ENCODE measurements at places on chromosomes 4 and X.

- DNase-seq = no peak
- peaks cover 3% of the 10 kb centered on the region for H3K27me3 ChIP-seq
- H3K36me3 ChIP-seq = no peaks in the 10 kb centered on the region
- H3K4me3 ChIP-seq = no peak overlapping the region
Observed at GRCh38 chr4:158006990-158007389, 165.8 kb downstream of the GASK1B start.

- no peaks in the 10 kb centered on the region for H3K36me3 ChIP-seq
- peaks cover 2% of the 10 kb centered on the region for H3K4me1 ChIP-seq
- peak; percentile 3 for DNase-seq
- H3K4me3 ChIP-seq = no peak overlapping the region
Observed at GRCh38 chr4:183905593-183906488, 734 bp downstream of the STOX2 start.

DNA sequence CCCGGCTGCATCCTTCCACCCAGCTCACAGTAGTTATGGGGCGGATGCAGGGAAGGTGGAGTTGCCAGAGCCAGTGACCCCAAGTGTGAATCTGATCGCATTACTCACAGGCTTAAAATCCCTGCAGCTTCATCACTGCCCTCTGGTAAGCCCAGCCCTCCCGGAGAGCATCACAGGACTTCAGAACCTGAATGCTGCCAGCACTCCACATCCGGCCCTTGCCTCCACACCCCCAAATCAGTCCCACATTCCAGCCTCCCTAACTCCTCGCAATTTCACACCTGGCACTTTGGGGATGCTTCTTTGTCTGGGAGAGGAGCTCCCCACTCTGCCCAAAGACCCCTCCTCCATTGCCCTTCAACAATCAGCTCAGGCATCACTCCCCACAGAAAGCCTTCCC lies 15.6 kb downstream of the RASL11B start:
- H3K27ac ChIP-seq = no peak overlapping the region
- no peak overlapping the region for H3K4me3 ChIP-seq
- peaks cover 4% of the 10 kb centered on the region for H3K4me1 ChIP-seq
- H3K36me3 ChIP-seq = peaks cover 15% of the 10 kb centered on the region
- no peaks in the 10 kb centered on the region for H3K27me3 ChIP-seq
- DNase-seq = no peak

DNA sequence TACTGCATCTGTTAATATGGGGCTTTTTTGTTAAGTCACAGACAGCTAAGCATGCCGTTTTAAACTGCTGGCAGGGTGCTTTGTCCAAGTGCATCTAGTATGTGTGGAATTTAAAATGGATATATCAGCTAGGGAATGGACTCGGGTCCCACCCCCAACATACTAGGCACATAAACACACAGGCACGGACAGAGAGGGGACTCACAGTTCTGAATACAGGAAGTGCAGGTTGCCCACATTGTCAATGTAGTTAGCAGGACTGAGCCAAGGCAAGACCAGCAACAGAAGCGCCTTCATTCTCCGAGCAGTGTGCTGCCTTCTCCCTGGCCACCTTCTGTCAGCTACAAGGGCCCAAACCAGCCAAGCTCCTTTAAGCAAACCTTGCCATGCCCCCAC lies 33.6 kb downstream of the LNX1 start:
- H3K4me3 ChIP-seq = no peak overlapping the region
- H3K36me3 ChIP-seq = no peaks in the 10 kb centered on the region
- H3K4me1 ChIP-seq = no peaks in the 10 kb centered on the region
- no peaks in the 10 kb centered on the region for H3K27me3 ChIP-seq
- no peak for DNase-seq

- no peak overlapping the region for H3K4me3 ChIP-seq
- no peaks in the 10 kb centered on the region for H3K36me3 ChIP-seq
- H3K27me3 ChIP-seq = peaks cover 3% of the 10 kb centered on the region
- no peaks in the 10 kb centered on the region for H3K4me1 ChIP-seq
- no peak overlapping the region for H3K27ac ChIP-seq
Observed at GRCh38 chr4:149168645-149169044, 647.0 kb downstream of the IQCM start.

DNA sequence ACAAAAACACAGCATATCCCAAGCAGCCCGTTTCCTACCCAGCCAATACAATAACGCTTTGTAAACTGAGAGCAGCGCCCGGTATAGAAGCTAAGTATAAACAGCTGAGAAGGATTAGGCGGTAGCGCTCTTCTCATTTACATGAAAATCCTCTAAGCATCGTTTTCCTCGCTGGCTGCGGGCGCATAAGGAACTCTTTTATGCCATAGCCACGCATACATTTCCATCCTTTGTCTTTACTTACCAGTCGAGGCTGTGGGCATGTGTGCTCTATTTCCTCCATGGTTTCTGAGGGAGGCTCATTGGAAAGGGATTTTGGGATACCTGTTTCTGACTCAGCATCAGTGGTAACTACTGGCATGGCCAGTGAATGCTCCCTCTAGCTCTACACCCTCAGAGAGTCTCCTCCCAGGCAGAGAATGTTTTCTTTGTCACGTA lies 383 bp downstream of the PCYT1B start:
- no peak overlapping the region for H3K27ac ChIP-seq
- peaks cover 19% of the 10 kb centered on the region for H3K27me3 ChIP-seq
- no peaks in the 10 kb centered on the region for H3K36me3 ChIP-seq
- peak overlapping the region; percentile 67 for H3K4me3 ChIP-seq
- peaks cover 15% of the 10 kb centered on the region for H3K4me1 ChIP-seq

- H3K27me3 ChIP-seq = peaks cover 2% of the 10 kb centered on the region
- no peak overlapping the region for H3K27ac ChIP-seq
- no peak for DNase-seq
- no peaks in the 10 kb centered on the region for H3K36me3 ChIP-seq
Observed at GRCh38 chr4:152686452-152687013, 6.7 kb upstream of the TMEM154 start.

DNA sequence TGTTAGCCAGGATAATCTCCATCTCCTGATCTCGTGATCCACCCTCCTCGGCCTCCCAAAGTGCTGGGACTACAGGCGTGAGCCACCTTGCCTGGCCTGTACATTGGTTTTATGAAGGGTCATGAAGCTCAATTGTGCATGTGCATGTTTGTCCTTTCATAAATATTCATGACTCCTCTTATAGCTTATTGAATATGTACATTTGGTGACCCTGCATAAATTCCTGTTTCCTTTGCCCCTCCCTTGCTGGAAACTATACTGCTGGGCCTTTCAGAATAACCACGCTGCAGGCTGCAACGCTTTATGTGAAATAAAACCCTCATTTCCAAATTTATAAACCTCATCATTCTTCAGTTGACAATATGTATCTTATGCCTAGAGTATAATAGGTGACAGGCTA lies 978.0 kb upstream of the LCORL start:
- no peaks in the 10 kb centered on the region for H3K27me3 ChIP-seq
- no peaks in the 10 kb centered on the region for H3K4me1 ChIP-seq
- no peaks in the 10 kb centered on the region for H3K36me3 ChIP-seq
- no peak overlapping the region for H3K4me3 ChIP-seq
- H3K27ac ChIP-seq = no peak overlapping the region

DNA sequence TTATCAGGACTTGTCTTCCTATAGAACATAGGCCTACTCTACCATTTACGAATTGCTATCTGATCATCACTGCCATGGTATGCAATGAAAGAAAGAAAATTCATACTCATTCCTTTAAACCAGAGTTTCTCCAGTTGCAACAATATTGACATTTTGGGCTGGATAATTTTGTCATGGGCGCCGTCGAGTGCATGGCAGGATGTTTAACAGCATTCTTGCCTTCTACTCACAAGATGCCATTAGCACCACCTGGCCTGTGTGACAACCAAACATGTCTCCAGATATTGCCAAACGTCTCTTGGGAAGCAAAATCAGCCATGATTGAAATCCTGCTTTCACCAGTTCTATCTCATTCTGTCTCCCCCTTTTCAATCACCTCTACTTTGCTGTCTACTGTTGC lies 63.6 kb upstream of the ARHGAP24 start:
- H3K4me1 ChIP-seq = no peaks in the 10 kb centered on the region
- H3K4me3 ChIP-seq = no peak overlapping the region
- no peak for DNase-seq

- H3K36me3 ChIP-seq = no peaks in the 10 kb centered on the region
- no peak for DNase-seq
- H3K4me1 ChIP-seq = no peaks in the 10 kb centered on the region
- no peak overlapping the region for H3K4me3 ChIP-seq
- no peak overlapping the region for H3K27ac ChIP-seq
Observed at GRCh38 chrX:1002611-1003010, 209.8 kb downstream of the CRLF2 start.

DNA sequence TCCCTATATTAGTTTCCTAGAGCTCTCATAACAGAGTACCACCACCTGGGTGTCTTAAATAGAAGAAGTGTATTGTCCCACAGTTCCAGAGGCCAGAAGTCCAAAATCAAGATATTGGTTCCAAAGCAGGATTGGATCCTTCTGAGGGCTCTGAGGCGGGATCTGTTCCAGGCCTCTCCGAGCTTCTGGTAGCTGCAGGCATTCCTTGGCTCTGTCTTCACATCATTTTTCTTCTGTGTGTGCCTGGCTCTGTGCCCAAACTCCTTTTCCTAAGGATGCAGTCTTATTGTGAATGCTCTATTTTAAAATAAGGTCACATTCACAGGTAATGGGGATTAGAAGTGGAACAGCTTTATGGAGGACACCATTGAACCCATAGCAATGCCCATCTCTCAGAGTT lies 253.7 kb upstream of the TAPT1 start:
- no peaks in the 10 kb centered on the region for H3K4me1 ChIP-seq
- no peak for DNase-seq
- no peaks in the 10 kb centered on the region for H3K36me3 ChIP-seq
- no peak overlapping the region for H3K4me3 ChIP-seq
- no peaks in the 10 kb centered on the region for H3K27me3 ChIP-seq

DNA sequence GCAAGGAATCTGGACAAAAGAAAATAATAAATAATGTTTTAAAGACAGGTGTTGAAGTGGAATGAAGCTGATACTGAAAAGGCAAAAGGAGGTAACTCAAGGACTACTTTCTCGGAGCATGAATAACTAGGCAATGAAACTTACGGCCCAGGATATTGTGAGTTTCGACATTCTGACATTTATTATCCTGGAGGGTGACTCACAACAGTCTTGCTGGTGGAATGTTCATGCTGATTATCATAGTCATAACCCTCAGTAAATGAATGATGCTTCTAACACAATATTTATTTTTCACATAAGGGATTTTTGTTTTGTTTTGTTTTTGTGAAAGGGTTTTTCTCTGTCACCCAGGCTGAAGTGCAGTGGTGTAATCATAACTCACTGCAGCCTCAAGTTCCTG lies 147.0 kb upstream of the HPGD start:
- no peak overlapping the region for H3K4me3 ChIP-seq
- H3K4me1 ChIP-seq = no peaks in the 10 kb centered on the region
- no peaks in the 10 kb centered on the region for H3K36me3 ChIP-seq
- H3K27ac ChIP-seq = no peak overlapping the region
- peaks cover 1% of the 10 kb centered on the region for H3K27me3 ChIP-seq

- no peaks in the 10 kb centered on the region for H3K4me1 ChIP-seq
- no peaks in the 10 kb centered on the region for H3K36me3 ChIP-seq
- DNase-seq = no peak
- no peak overlapping the region for H3K4me3 ChIP-seq
- H3K27me3 ChIP-seq = no peaks in the 10 kb centered on the region
Observed at GRCh38 chr4:124948976-124949597, 236.6 kb upstream of the ANKRD50 start.

GRCh38 chr4:149269835-149270234 lies 545.8 kb downstream of the IQCM start:
- no peaks in the 10 kb centered on the region for H3K4me1 ChIP-seq
- DNase-seq = no peak
- no peaks in the 10 kb centered on the region for H3K36me3 ChIP-seq

DNA sequence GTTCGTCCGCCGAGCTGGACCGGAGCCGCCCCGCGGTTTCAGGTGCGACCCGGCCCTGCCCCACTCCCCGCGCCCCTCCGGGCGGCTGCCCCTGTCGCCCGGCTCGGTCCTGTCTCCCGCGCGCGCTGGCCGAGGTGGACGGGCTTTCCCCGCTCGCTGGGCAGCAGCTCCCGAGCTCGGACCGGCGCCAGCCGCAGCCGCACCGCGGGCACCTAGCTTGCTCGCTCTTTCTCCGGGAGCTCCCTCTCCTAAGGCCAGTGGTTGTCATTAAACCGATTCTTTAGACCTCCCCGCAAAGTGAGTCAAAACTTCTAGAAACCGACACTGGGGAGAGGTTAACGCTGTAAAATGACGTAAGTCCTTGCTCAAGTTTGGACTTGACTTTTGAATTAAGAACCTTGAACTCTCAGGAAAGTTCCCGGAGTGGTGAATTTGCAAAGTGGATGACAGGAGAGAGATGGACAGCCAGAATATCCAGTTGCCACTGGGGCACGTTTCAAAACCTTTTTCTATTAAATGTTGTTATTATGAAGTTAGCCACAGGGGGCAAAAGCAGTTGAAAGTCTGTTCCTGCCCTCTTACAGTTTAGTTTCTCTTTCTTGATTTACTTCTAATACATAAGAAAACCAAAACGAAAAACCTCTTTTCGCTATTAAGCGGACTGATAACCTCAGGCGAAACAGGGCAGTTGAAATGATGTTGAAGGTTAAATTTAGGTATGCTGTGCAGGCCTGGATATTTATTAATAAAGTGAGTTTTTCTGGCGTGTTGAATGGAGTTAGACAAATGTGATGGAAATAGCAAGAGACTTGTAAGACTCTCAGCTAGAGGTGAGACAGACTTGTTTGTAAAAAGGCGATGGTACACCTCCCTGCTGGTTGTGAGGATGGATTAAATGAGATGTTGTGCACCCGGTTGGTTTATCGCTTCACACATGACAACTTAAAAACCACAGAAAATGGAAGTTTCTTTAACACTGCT lies 847 bp downstream of the PI4K2B start:
- H3K27me3 ChIP-seq = no peaks in the 10 kb centered on the region
- H3K27ac ChIP-seq = peak overlapping the region; percentile 96
- peaks cover 24% of the 10 kb centered on the region for H3K36me3 ChIP-seq
- peak overlapping the region; percentile 85 for H3K4me3 ChIP-seq

GRCh38 chr4:65535113-65535512 lies 135.2 kb downstream of the EPHA5 start:
- no peaks in the 10 kb centered on the region for H3K36me3 ChIP-seq
- H3K4me1 ChIP-seq = no peaks in the 10 kb centered on the region
- no peak overlapping the region for H3K4me3 ChIP-seq

GRCh38 chr4:183986971-183987946 lies 82.2 kb downstream of the STOX2 start:
- no peak overlapping the region for H3K4me3 ChIP-seq
- DNase-seq = no peak
- H3K27ac ChIP-seq = no peak overlapping the region
- H3K36me3 ChIP-seq = no peaks in the 10 kb centered on the region

DNA sequence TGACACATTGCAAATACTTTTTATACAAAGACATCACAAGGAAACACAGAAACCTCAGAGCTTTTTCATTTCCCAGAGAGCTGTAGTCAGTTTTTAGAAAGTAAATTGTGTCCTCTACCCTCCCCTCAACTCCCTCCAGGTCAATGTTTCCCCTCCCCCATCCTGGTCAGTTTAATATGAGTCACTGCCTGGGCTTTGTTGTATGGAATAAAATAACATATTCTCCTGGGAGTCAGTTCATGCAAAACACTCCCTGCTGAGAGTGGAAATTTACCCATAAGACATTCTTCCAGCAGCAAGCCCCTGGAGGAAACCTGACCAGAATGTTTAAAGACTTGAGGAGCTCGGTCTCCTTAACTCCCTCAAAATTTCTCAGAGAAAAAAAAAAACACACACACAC lies 270.1 kb upstream of the LDB2 start:
- no peak overlapping the region for H3K4me3 ChIP-seq
- H3K27ac ChIP-seq = no peak overlapping the region
- peaks cover 2% of the 10 kb centered on the region for H3K27me3 ChIP-seq
- H3K4me1 ChIP-seq = no peaks in the 10 kb centered on the region

GRCh38 chr4:18063079-18063478 lies 41.5 kb upstream of the LCORL start:
- H3K27ac ChIP-seq = no peak overlapping the region
- peaks cover 2% of the 10 kb centered on the region for H3K4me1 ChIP-seq
- H3K4me3 ChIP-seq = no peak overlapping the region
- H3K36me3 ChIP-seq = no peaks in the 10 kb centered on the region
- H3K27me3 ChIP-seq = peaks cover 26% of the 10 kb centered on the region
